H9 (cell line): ENCODE measurements at places on chromosomes 16 and 17. TPM values are rescaled to one million over a fixed set of nuclear protein-coding genes. Genes with fewer than 3 reads are reported as not detected.

Gene RNF222
- 0.07 and 0.09 TPM in 2 replicates for total RNA-seq

Gene AIPL1
- total RNA-seq: 0.24 and 0.57 TPM in 2 replicates

Gene MYO15B
- 35.3 and 41.9 TPM in 2 replicates for total RNA-seq

Gene PLEKHH3
- 21.4 and 22.3 TPM in 2 replicates for total RNA-seq

Gene FOXN1
- total RNA-seq: not detected in 2 replicates

Gene C16orf89
- total RNA-seq: 2.0 and 2.5 TPM in 2 replicates

Gene CMTM2
- total RNA-seq: not detected in 2 replicates

Gene C16orf46
- 0.86 and 2.0 TPM in 2 replicates for total RNA-seq

Gene KRT12
- total RNA-seq: not detected in 2 replicates

Gene MT1B
- total RNA-seq: not detected in 2 replicates

Gene ALOX15B
- total RNA-seq: 0.11 TPM in 1 of 2 replicates, not detected in the other

Gene TP53TG3C
- total RNA-seq: not detected in 2 replicates

Gene NPB
- total RNA-seq: 2.1 and 2.4 TPM in 2 replicates

Gene G6PC1
- not detected in 2 replicates for total RNA-seq

Gene DDX52
- total RNA-seq: 58.9 and 65.4 TPM in 2 replicates

Gene PITPNM3
- 2.7 and 3.4 TPM in 2 replicates for total RNA-seq

Gene GGT6
- 0.13 and 0.17 TPM in 2 replicates for total RNA-seq

Gene CCL8
- total RNA-seq: not detected in 2 replicates

Gene ATAD5
- 24.6 and 27.0 TPM in 2 replicates for total RNA-seq

Gene MYO15A
- total RNA-seq: 2.3 and 2.5 TPM in 2 replicates

Gene KRTAP9-4
- not detected in 2 replicates for total RNA-seq

Gene SKAP1
- not detected in 2 replicates for total RNA-seq

Gene HEXIM2
- total RNA-seq: 12.5 and 16.1 TPM in 2 replicates

Gene OR1A1
- total RNA-seq: not detected in 2 replicates

Gene KRT23
- not detected in 2 replicates for total RNA-seq

Gene FTSJ3
- 77.5 and 80.3 TPM in 2 replicates for total RNA-seq
